ENCODE measurements at places on chromosomes 1 and 21.

GRCh38 chr1:118275472-118276115 is 90.6 kb upstream of the SPAG17 start:
- H3K27ac ChIP-seq, result no peak overlapping the region
- H3K36me3 ChIP-seq, result no peaks in the 10 kb centered on the region
- no peak overlapping the region for H3K4me3 ChIP-seq
- DNase-seq, result no peak
- H3K4me1 ChIP-seq, result no peaks in the 10 kb centered on the region

DNA sequence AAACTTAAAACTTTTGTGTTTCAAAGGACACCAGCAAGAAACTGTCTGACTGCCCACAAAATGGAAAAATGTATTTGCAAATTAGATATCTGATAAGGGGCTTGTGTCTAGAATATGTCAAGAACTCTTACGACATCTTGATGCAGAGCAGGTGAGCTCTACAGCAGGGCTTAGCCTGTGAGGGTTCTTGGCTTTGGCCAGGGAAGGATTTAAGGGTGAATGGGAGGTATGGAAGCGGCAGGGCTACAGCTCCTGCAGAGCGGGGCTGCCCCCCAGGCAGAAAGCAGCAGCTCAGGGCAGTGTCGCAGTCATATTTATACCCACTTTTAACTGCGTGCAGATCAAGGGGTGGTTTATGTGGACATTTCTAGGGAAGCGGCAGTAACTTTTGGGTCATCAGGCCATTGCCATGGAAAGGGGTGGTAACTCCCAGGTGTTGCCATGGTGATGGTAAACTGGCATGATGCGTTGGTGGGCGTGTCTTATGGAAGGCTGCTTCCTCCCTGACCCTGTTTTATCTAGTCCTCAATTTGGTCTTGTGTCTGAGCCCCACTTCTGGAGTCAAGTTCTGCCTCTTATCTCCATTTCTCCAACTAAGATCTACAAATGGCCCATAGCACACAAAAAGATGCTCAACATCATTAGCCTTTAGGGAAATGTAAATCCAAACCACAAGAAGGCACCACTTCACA is 23.2 kb downstream of the MORN1 start:
- no peak for DNase-seq
- H3K36me3 ChIP-seq, result no peaks in the 10 kb centered on the region
- no peak overlapping the region for H3K4me3 ChIP-seq
- H3K27me3 ChIP-seq, result no peaks in the 10 kb centered on the region
- H3K4me1 ChIP-seq, result no peaks in the 10 kb centered on the region
- no peak overlapping the region for H3K27ac ChIP-seq

DNA sequence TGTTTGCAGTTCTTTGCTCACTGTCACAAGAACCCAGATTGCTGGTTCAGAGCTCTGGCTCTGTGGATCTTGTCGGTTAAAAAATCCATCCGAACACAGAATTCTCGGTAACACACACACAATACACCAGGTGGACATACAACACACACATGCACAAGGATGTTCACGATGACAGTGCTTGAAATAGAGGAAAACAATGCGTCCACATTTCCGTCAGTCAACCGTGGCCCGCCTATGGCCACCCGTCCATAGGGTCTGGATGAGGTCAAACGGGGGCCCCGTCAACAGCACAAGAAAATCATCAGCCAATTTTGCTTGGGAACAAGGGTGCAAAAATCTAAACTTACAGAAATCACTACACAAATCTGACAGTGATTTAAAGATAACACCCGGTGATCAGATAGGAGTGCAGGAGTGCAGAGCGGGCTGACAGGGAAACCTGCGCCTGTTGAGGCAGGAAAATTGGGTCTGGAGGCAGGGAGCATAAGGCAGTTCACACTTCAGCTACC is 50.4 kb upstream of the SLC19A1 start:
- H3K27ac ChIP-seq, result no peak overlapping the region
- DNase-seq, result no peak
- H3K4me1 ChIP-seq, result peaks cover 23% of the 10 kb centered on the region
- no peak overlapping the region for H3K4me3 ChIP-seq

DNA sequence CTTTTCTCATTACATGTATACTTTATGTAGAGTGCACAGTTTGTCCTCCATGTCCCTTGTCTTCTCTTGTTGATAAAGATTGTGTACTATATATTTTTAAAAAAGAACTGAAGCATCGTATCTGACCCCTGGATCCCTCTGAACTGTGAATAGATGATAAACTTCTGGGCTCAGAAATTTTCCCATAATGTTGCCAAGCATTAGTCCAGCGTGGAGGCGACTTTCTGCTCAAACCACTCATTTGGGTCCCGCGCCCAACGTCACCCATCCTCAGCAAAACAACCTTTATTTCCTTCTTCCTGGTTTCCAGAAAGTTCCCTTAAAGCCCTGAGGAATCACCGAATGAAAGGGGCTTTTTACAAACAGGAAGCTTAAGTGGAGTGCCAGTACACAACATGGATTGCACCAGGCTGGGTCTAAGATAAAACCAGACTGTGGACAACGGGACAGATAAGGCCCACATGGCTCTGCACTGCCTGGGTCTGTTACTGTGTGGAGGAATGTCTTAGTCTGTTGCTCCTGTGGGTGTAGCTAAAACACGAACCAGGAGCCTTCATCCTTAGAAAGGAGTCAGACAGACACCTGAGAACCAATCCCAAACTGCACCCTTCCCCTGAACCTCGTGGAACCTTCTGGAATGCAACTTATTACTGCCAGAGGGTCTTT is 15.6 kb downstream of the EVA1C start:
- no peak for DNase-seq
- no peaks in the 10 kb centered on the region for H3K27me3 ChIP-seq
- H3K4me1 ChIP-seq, result no peaks in the 10 kb centered on the region
- H3K27ac ChIP-seq, result no peak overlapping the region
- no peak overlapping the region for H3K4me3 ChIP-seq

- no peaks in the 10 kb centered on the region for H3K36me3 ChIP-seq
- H3K27ac ChIP-seq, result no peak overlapping the region
- no peaks in the 10 kb centered on the region for H3K4me1 ChIP-seq
- H3K27me3 ChIP-seq, result no peaks in the 10 kb centered on the region
Observed at GRCh38 chr1:217943361-217943760, 312.2 kb downstream of the SPATA17 start.

GRCh38 chr1:63046539-63046938 is 262.6 kb downstream of the ATG4C start:
- DNase-seq, result no peak
- no peaks in the 10 kb centered on the region for H3K4me1 ChIP-seq
- H3K4me3 ChIP-seq, result no peak overlapping the region
- no peaks in the 10 kb centered on the region for H3K36me3 ChIP-seq
- no peaks in the 10 kb centered on the region for H3K27me3 ChIP-seq

GRCh38 chr1:36591278-36591677 is 108.6 kb upstream of the CSF3R start:
- H3K36me3 ChIP-seq, result no peaks in the 10 kb centered on the region
- H3K4me1 ChIP-seq, result peaks cover 33% of the 10 kb centered on the region
- DNase-seq, result no peak
- H3K27ac ChIP-seq, result no peak overlapping the region
- no peaks in the 10 kb centered on the region for H3K27me3 ChIP-seq

DNA sequence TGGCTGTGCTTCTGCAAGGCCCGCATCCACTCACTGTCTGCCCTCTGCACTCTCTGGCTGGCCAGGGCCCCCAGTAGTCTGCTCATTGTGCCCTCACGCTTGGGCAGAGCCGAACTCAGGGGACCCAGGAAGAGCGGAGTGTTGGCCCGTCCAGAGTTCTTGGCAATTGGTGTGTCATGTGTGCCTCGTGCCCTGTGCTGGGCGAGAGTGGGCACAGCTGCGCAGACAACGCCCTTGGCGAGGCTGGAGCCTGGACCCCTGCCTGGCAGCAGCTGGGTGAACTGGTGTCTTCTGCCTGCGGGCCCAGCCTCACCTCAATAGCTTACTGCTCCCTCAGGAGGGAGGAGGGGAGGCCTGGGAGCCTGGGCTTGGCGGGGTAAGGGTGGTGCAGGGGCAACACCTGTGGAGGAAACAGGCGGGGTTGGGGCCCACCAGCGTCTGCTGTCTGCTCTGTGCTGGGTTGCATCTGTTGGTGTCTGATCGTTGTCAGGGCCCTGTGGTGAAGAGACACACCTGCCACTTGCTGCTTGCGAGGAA is 2.1 kb downstream of the GUK1 start:
- H3K27ac ChIP-seq, result no peak overlapping the region
- H3K36me3 ChIP-seq, result no peaks in the 10 kb centered on the region
- DNase-seq, result no peak
- H3K4me1 ChIP-seq, result peaks cover 30% of the 10 kb centered on the region

DNA sequence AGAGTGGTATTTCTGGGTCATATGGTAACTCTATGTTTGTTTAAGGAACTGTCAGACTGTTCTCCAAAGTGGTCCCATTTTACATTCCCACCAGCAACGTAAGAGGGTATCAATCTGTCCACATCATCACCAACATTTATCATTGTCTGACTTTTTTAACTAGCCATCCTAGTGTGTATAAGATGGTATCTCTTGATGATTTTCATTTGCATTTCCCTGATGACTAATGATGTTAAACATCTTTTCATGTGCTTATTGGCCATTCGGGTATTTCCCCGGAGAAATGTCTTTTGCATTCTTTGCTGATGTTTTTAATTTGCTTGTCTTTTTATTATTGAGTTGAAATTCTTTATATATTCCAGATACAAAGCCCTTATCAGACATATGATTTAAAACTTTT is 370.1 kb upstream of the NR5A2 start:
- no peaks in the 10 kb centered on the region for H3K36me3 ChIP-seq
- H3K4me1 ChIP-seq, result no peaks in the 10 kb centered on the region

- no peaks in the 10 kb centered on the region for H3K36me3 ChIP-seq
- H3K27me3 ChIP-seq, result no peaks in the 10 kb centered on the region
- no peak for DNase-seq
- peaks cover 6% of the 10 kb centered on the region for H3K4me1 ChIP-seq
- no peak overlapping the region for H3K27ac ChIP-seq
Observed at GRCh38 chr1:37940299-37940947, 6.4 kb downstream of the INPP5B start.

- H3K4me1 ChIP-seq, result no peaks in the 10 kb centered on the region
- H3K4me3 ChIP-seq, result no peak overlapping the region
- DNase-seq, result no peak
- H3K27me3 ChIP-seq, result no peaks in the 10 kb centered on the region
- no peaks in the 10 kb centered on the region for H3K36me3 ChIP-seq
- H3K27ac ChIP-seq, result no peak overlapping the region
Observed at GRCh38 chr1:219788091-219788490, 140.3 kb downstream of the SLC30A10 start.

GRCh38 chr21:45227735-45228134 is 60.0 kb downstream of the POFUT2 start:
- H3K27ac ChIP-seq, result no peak overlapping the region
- H3K4me3 ChIP-seq, result no peak overlapping the region
- H3K27me3 ChIP-seq, result no peaks in the 10 kb centered on the region

DNA sequence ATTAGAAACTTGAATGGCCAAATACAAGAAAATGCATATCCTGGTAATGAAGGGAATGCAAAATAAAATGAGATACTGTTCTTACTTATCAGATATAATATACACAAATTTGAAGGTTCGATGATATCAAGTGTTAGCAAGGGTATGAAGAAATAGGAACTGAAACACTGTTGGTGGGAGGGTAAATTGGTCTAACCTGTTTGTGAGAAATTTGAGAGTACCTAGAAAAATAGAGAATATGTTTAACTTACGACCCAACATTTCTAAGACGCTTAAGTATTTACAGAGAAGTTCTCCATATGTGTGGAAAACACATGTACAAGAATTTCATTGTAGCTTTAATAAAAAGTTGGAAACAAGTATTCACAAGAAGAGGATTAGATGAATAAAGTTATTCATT is 25.9 kb downstream of the ATG4C start:
- H3K4me3 ChIP-seq, result no peak overlapping the region
- peaks cover 20% of the 10 kb centered on the region for H3K4me1 ChIP-seq
- peaks cover 9% of the 10 kb centered on the region for H3K36me3 ChIP-seq
- no peak for DNase-seq
- no peaks in the 10 kb centered on the region for H3K27me3 ChIP-seq

DNA sequence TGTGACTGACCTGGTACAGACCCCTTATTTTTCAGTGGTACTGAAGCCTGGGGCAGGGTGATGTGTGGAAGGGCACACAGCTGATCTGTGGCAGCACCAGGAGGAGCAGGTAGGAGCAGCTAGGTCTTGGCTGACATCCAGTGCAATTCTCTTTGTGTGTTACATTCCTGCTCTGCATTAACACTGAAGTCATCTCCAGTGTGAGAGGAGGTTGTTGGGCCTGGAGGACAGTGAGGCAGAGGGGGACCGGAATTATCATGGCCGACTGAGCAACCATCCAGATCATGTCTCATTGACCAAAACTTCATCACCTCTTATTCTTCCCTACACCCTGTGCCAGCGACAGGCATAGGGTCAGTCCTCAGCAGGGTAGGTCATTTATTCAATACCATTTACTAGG is 1.5 kb downstream of the SLAMF8 start:
- no peak overlapping the region for H3K4me3 ChIP-seq
- no peaks in the 10 kb centered on the region for H3K27me3 ChIP-seq
- no peaks in the 10 kb centered on the region for H3K36me3 ChIP-seq
- H3K4me1 ChIP-seq, result no peaks in the 10 kb centered on the region
- no peak for DNase-seq
- no peak overlapping the region for H3K27ac ChIP-seq

DNA sequence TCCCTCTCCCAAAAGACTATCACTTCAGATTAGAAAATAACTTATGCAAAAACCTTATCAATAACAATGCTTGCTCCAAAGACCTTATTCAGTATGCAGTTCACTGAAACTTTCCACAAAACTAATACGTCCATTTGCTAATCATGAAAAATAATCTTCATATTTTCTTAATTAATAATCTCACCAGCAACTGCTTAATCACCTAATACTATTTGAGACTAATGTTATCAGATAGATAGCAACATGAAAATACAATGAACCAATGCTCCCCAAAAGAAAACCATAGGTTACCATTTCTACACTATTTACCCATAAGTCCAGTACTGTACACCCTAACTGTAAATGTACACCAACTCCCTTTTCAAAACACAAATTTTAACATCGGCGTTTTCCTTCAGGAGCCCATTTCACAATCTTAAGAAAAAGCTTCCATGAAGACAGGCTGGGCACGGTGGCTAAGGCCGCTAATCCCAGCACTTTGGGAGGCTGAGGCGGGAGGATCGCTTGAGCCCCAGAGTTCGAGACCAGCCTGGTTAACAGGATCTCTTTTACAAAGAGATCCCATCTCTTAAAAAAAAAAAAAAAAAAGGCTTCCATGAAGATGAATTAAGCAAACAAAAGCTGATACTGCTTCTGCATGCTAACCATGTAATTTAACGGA is 1.7 kb downstream of the GNB1 start:
- peak overlapping the region; percentile 92 for H3K4me3 ChIP-seq
- peak overlapping the region; percentile 85 for H3K27ac ChIP-seq
- peaks cover 9% of the 10 kb centered on the region for H3K36me3 ChIP-seq
- peaks cover 34% of the 10 kb centered on the region for H3K4me1 ChIP-seq
